ENCODE measurements at places on chromosomes 13 and 19. TPM values are rescaled to one million over a fixed set of nuclear protein-coding genes. Genes with fewer than 3 reads are reported as not detected.

The ZNF432 gene
- 26.0 TPM for polyA plus RNA-seq

The MADCAM1 gene
- 2.5 TPM for polyA plus RNA-seq

The PPP2R1A gene
- 89.1 TPM for polyA plus RNA-seq

The CEACAM6 gene
- 0.68 TPM for polyA plus RNA-seq

The KLK6 gene
- not detected for polyA plus RNA-seq

The UGGT2 gene
- 14.0 TPM for polyA plus RNA-seq

The LAIR1 gene
- polyA plus RNA-seq = 3.1 TPM

The IFT88 gene
- polyA plus RNA-seq = 16.0 TPM

The ZGLP1 gene
- polyA plus RNA-seq = 44.0 TPM

The CYP4F12 gene
- polyA plus RNA-seq = 6.1 TPM

The IGFL4 gene
- polyA plus RNA-seq = 0.04 TPM

The CRX gene
- not detected for polyA plus RNA-seq

The SRRM5 gene
- 1.3 TPM for polyA plus RNA-seq

The ANGPTL8 gene
- 2.2 TPM for polyA plus RNA-seq

The OR7D2 gene
- 0.04 TPM for polyA plus RNA-seq

The B3GLCT gene
- 1.9 TPM for polyA plus RNA-seq

The ZNF66 gene
- 1.4 TPM for polyA plus RNA-seq

The FAM216B gene
- not detected for polyA plus RNA-seq

The NKG7 gene
- 0.80 TPM for polyA plus RNA-seq

Measured in pancreas (tissue), 10 donors.